Liver (tissue), 10 donors: ENCODE measurements at places on chromosomes 16 and 17.

GRCh38 chr16:50416388-50416787 is 47.6 kb upstream of the BRD7 start:
- no peaks in the 10 kb centered on the region for H3K4me1 ChIP-seq
- no peak overlapping the region for H3K27ac ChIP-seq
- no peaks in the 10 kb centered on the region for H3K27me3 ChIP-seq
- H3K4me3 ChIP-seq, result no peak overlapping the region

DNA sequence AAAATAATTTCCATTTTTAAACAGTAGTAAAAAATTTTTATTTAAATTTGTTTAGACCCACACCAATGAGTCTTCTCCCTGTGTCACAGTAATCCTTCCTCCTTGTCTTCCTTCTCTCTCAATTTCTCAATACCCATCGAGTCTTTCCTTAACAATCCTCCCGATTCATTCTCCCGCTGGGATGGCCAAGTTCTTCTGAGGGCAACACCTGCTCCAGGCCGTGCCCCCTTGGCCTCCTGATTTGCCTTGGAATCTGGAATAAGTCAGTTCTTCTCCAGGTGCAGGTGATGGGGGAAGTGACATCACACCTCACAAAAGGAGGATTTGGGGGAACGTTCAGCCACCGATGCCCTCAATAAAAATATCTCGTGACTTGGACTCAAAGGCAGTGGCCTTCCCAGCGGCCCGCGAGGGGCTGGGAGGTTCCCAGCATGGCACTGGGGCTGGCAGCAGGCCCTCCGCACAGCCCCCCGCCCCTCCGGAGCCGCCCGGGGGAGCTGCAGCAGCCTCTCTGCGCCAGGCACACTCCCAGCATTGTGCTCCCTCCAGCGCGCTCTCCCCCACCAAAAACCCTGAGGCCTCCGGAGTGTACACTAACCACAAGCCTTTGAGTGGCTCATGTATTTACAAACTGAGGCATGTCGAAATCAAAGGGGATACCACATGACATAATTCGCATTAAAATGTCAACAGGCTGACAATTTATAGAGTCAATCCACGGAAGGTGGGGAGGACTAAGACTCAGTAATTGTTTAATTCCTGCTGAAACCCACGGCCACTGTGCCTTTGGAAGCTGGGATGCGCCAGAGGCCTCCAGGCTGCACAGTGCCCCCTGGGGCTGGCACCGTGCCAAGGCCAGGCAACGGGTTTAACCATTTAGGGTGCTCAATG is 120.5 kb downstream of the ZFHX3 start:
- no peak overlapping the region for H3K27ac ChIP-seq
- H3K27me3 ChIP-seq, result no peaks in the 10 kb centered on the region
- no peak for DNase-seq
- no peaks in the 10 kb centered on the region for H3K36me3 ChIP-seq
- H3K4me1 ChIP-seq, result no peaks in the 10 kb centered on the region

DNA sequence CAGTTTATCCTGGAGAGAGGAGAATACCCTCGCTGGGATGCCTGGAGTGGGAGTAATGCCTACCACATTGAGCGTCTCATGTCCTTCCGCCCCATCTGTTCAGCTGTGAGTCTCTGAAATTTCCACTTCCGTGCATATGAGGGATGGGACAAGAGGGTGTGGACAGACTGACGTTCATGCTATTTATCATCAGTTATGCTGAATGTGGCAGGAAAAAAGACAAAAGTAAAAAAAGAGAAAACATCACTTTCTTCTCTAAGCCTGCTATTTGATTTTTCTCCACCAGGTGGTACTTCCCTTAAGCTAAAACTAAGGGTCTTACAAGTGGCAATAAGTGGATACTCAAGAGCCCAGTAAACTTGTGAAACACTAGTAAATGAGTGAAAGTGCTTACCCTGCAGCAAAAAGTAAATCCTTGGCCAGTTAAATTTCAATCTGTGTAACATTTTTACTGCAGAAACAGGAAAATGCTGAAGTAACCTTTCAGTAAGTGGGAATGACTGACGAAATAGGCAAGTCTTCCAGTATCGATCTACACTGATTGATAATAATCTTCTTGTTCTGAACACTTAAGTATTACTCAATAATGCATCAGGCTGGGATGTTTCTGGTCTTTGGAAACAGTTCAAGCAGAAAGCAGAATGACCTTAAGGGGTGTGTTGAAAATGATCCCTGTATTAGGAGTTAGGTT is 5.6 kb downstream of the CRYBA1 start:
- no peaks in the 10 kb centered on the region for H3K36me3 ChIP-seq
- no peak overlapping the region for H3K4me3 ChIP-seq
- H3K27me3 ChIP-seq, result no peaks in the 10 kb centered on the region
- H3K27ac ChIP-seq, result no peak overlapping the region
- no peak for DNase-seq
- H3K4me1 ChIP-seq, result no peaks in the 10 kb centered on the region

DNA sequence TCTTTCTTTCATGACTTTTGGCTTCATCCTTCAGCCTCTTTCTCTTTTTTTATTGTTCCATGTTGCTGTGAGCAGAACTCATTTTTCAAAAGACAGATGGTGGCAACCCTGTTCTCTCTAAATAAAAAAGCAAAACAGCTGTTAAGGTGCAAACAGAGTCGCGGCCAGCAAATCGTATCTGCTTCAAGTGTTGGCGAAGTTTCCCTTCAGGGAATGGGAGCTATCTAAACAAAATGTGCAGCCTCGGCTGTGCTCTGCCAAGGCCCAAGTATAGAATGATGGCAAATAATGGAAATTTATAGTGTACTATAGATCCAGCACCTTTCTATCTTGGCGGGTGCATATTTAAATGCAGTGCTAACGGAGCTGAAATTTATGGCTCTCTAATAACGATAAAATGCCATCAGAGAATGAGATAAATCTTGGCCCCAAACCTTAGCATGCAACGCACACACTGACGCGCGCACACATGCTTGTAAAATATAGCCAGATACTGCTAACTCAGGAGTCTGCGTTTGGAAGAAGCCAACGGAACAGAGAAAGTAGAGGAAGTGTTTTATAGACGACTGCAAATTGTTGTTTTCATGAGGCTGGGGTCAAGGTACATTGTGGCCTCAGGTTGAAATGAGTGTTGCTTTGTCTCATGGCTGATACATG is 315.5 kb upstream of the RBFOX1 start:
- H3K4me1 ChIP-seq, result no peaks in the 10 kb centered on the region

GRCh38 chr17:27579897-27580321 is 51.1 kb upstream of the LGALS9 start:
- no peaks in the 10 kb centered on the region for H3K4me1 ChIP-seq
- H3K36me3 ChIP-seq, result no peaks in the 10 kb centered on the region
- DNase-seq, result no peak
- no peak overlapping the region for H3K4me3 ChIP-seq
- H3K27ac ChIP-seq, result no peak overlapping the region

DNA sequence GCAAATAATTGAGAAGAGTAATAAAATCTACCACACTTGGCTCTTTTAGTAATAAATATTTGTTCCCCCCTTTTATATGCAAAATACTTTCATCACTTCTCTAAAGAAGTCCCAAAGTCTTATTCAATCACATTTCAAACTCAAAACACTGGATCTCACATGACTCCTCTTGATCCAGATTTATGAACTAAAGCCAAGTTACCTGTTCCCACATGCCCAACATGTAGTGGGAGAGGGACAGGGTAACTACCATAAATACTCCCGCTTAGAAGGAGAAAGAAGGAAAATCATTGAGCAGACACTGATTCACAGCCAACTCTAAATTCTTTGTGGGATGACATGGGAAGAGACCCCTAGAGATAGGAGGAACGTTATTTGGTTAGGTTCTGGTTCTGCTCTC is 64.9 kb upstream of the PMFBP1 start:
- no peaks in the 10 kb centered on the region for H3K4me1 ChIP-seq
- no peaks in the 10 kb centered on the region for H3K36me3 ChIP-seq
- no peaks in the 10 kb centered on the region for H3K27me3 ChIP-seq
- H3K27ac ChIP-seq, result no peak overlapping the region
- DNase-seq, result no peak
